ENCODE measurements at places on chromosomes 13 and 19.

GRCh38 chr19:17834350-17835181 lies 13.2 kb downstream of the JAK3 start:
- no peak for DNase-seq

- DNase-seq: no peak
Observed at GRCh38 chr13:62653371-62653770, 1237.7 kb upstream of the PCDH20 start.

DNA sequence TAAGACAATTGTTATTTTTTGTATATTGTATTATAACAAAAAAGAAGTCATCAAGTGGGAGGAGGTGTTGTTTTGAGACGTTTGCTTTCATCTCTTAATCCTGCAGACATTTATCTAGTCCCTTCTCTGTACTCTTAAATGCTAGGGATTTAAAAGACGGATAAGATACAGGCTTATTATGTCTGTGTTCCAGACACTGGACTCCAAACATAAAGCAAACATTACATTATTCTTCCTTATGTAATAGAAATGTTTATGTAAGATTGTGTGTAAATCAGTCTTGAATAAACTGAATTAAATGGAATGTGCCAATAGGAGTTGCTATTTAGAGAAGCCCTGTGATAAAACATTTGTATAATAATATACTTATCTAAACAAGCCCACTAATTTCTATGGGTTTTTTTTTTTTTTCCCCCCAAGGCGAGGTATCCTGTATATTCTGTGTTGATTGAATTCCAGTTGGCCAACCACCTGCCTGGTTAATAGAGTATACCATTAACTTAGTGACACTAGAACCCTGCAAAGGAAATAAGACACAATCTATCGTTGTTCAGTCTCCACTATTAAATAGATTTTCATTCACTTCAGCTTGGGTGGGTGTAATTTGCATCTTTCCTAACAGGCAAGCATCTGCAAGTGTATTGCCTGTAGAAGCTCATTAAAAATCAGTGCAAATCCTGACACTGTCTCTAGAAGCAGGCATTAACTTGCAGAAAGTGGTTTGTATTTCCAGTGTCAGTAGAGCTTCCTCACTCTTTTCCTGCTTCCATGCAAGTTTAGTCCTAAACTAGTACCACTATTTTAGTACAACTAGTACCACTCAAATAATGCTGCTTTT lies 69.0 kb downstream of the LRCH1 start:
- no peak for DNase-seq

- DNase-seq: peak; percentile 80
Observed at GRCh38 chr13:20566898-20567874, at the start of gene IFT88. Gene IFT88 (plus strand): TSS chr13:20567157. CDS start chr13:20574386, 7,229 bp downstream.

GRCh38 chr13:41751277-41751676 lies 209.6 kb downstream of the VWA8 start:
- no peak for DNase-seq

DNA sequence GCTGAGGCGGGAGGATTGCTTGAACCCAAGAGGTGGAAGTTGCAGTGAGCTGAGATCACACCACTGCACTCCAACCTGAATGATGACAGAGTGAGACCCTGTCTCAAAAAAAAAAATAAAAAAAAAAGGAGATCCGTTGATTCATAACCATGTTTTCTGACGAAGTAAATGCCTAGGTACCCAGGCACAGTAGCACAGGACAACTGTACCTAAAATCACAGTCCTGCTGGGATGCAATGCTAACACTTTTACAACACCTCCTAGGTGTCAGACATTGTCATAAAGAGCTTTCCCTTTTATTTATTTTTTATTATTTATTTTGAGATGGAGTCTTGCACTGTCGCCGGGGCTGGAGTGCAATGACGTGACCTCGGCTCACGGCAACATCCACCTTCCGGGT lies 2.5 kb upstream of the TTC9B start:
- DNase-seq: no peak

DNA sequence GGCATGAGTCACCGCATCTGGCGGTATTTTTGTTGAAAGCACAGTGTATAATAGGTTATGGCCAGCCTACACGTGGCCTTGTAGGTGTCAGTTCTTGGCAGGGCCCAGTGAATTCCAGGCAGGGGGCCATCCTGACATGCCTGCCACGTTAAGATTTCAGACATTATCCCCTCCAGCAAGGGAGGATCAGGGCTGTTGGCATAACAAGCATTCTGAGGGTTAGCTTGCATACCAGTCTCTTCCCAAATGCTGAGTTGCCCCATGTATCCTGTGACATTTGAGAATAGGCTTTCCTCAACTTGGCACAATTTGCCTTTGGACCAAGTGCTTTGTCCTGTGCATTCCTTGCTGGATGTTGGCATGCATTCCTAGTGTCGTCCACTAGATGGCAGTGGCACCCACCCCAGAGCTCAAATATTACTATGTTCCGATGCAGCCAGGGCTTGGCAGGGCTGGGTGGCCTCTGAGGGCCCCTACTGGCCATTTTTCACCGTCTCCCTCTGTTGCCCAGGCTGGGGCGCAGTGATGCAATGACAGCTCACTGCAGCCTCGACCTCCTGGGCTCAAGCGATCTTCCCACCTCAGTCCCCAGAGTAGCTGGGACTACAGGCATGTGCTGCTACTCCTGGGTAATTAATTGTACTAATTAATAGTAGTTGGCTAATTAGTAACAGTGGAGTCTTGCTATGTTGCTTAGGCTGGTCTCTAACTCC lies 31.2 kb downstream of the NLRP12 start:
- DNase-seq: peak; percentile 64

DNA sequence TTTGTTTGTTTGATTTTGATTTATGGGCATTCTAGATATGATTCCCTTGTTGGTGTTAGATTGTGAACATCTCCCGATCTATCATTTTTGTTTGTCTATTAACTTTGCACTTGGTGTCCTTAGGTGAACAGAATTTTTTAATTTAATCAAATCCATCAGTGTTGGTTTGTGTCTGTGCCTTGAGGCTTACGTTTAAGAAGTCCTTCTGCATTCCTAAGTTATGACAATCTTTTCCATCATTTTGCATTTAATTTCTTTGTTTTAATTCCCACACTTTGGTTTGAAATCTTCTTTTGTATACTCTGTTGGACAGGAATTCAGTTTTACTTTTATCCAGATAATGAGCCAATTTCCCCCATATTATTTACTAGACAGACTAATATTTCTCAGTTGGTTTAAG lies 421.7 kb downstream of the HS6ST3 start:
- DNase-seq: no peak

DNA sequence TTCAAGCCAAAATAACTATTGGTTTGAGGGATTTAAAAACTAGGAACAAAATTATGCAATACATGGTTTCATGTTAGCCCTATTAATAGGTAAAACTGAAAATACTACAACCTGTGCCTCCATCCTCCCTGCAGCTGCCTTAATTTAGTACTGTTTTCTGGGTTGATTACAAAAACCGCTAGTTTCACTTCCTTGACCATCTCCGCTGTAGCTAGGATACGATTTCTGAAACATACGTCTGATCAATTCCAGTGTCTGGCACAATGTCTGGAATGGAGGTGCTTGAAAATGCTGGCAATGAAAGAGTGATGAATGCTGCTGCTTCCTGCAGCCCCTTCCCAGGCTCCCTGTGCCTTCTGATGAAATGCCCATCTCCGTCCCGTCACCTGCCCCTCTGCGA lies 273.5 kb downstream of the SHISA2 start:
- no peak for DNase-seq

GRCh38 chr19:49462492-49462891 lies 9.5 kb downstream of the ALDH16A1 start:
- DNase-seq: no peak

- no peak for DNase-seq
Observed at GRCh38 chr13:37453246-37453645, 145.3 kb downstream of the POSTN start.

GRCh38 chr13:29855009-29855408 lies 4.6 kb upstream of the UBL3 start:
- DNase-seq: no peak

- DNase-seq: no peak
Observed at GRCh38 chr19:9523885-9524474, 14.5 kb downstream of the ZNF426 start.

DNA sequence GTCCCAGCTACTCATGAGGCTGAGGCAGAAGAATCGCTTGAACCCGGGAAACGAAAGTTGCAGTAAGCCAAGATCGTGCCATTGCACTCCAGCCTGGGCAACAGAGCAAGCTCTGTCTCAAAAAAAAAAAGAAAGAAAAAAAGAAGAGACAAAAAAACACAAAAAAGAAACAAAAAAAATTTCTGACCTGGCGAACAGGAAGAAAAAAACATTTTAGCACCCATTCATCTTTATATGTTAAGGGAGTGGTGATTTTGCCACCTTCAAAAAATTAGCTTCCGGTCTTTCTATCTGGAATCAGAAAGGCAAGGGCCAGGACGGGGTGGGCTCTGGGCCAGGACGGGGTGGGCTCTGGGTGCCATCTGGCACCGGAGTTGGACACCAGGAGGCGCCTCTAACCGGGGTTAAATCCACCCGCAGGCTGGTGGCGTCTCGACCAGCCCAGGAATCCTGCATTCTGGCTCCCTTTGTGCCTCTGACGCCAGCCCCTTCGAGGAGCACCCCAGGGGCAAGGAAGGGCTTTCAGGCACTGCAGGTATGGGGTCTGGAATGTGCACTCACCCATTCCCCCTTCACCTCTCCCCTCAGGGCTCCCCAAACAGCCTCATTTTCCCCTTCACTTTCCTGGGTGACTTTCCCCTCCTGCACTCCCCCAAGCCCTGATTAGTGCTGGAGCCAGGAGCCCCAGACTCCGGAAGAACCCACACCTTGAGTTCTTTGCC lies 10.4 kb upstream of the ZSWIM4 start:
- DNase-seq: peak; percentile 19

DNA sequence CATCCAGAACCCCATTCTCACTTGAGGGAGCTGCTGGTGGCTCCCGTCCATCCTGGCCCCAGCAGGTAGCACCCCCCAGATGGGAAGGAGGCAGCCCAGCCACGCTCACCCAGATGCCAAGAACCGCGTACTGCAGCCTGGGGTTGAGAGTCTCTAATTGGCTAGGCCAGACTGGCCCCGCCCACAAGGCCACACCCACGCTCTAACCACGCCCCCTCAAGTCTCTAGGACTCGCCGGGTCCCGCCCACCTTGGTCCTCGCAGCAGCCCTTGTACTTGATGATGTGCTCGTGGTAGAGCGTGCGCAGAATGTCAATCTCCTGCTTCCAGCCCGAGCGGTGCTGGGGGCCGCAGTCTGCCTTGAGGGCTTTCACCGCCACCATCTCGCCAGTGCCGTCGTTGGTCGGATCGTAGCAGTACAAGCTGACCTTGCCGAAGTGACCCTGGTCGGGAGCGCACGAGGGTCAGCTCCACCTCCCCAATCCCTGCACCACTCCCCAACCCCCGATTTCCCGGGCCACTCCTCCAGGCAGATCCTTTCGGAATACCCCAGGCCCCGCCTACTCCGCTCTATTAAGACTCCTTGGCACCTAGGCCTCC lies 14.5 kb upstream of the ICAM3 start:
- DNase-seq: no peak

- no peak for DNase-seq
Observed at GRCh38 chr19:44755219-44755618, 6.7 kb downstream of the BCL3 start.

DNA sequence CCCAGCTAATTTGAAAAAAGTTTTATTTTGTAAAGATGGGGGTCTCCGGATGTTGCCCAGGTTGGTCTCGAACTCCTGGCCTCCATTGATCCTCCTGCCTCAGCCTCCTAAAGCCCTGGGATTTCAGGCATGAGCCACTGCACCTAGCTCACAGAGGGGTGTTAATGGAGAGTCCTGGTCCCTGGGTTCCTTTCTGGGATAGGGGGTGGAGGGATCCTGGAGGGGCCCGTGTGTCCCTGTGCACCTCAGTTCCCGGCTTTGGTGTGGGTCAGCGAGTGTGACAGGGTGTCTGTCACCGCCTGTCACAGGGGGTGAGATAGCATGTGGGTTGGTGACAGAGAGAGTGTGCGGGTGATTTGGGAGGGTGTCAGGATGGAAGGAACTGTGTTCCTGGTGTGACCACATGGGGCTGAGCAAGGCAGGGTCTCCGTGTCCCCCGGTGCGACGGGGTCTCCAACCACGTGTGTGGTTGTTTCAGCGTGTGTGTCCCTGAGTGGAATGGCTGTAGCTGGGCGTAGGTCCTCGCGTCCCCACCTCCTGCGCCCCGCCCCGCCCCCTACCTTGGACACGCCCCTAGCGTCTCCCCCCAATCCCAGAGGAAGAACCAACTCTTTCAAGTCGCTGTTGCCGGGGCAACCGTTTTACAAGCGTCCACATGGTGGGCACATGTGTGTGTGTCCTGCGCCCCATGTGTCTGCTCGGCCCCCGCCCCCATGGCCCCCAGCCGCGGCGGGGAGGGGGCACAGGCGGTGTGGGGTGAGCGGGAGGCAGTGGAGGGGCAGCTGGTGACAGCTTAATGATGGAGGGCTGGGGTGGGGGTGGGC lies 2.9 kb upstream of the NRTN start:
- no peak for DNase-seq

GRCh38 chr19:3548606-3549005 lies 8.8 kb downstream of the MFSD12 start:
- no peak for DNase-seq

- no peak for DNase-seq
Observed at GRCh38 chr13:28607187-28607955, 51.6 kb upstream of the POMP start.

DNA sequence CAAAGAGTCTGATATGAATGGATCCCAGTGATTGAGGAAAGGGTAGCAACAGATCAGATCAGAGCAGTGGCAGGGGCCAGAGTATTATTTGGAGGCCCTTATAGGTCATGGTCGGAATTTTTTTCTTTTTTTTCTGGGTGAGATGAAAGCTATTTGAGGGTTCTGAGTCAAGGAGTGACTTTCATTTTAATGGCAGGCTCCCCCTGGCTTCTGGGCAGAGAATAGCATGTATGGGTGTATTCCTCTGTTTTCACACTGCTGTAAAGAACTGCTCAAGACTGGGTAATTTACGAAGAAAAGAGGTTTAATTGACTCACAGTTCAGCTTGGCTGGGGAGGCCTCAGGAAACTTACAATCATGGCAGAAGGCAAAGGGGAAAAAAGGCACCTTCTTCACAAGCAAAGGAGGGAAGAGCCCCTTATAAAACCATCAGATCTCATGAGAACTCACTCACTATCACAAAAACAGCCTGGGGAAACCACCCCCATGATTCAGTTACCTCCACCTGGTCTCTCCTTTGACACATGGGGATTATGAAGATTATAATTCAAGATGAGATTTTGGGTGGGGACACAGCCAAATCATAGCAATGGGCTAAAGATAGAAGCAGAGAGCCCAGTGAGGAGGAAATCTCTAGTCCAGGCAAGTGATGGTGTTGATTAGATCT lies 3.0 kb upstream of the SLC6A16 start:
- DNase-seq: no peak

DNA sequence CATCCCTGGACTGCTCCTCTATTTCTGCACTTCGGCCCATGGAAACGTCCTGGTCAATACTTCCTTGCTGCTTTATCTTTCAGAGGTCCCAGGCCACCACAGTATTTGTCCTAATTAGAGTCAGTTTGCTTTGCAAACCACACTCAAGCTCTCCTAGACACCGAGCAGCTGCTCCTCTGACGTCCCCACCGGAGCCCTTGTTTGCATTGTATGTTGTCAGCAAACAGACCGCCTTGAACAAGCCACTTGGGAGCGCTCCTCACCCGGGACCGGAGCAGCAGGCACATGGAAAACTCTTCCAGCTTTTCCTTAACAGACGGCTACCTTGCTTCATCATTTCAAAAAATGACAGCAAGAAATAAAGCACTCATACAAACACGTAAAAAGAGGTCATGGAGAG lies 51.5 kb upstream of the GTF3A start:
- no peak for DNase-seq
